ENCODE measurements at places on chromosomes 5 and 9.

DNA sequence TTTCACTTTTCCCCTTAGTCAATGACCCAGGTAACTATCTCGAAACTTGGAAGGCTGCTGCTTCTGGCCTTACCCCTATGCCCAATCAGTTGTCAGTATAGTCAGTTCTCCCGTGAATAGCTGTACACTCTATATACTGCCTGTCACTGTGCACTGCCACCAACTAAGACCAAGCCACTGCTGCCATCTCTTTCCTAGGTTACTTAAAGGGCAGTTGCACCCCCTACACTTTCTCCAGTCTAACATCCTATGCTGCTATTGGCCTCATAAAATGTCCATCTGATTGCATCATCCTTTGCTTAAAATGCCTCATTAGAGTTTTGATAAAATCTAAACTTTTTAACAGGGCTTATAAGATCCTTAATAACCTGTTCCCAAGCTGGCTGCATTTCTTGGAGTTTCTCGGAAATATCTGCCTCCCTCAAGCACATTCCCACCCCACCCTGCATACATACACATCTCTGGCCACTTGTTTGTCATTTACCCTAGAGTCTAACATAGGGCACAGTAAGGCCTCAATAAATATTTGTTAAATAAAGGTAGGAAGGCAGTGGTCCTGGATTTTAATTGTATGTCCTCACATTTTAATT lies 32.8 kb upstream of the TNFAIP8 start:
- no peak for DNase-seq

DNA sequence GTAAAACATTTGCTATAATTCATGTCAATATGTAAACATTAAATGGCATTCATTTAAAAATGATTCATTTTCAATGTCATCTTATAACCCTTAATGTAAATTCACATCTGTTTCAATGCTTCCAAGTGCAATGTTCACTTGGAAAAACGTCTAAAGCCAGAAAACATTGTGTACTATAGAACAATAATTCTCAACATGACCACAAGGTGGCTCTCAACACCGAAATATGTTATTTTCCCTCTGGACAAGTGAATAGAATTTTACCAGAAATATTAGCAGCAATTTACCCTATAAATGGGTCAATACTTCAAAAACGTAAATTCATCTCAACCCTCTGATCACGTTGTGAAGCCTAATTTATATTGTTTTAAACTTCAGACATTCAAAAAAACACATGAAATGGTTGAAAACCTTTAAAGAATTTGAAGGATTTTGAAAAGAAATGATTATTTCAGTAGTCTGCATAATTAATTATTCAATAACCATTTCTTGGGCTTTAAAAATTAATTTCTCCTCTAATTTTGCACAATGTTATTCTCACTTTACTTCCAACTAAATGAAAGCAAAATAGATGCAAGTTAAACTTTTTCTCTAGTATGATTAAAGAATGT lies 11.0 kb downstream of the CDH10 start:
- peak; percentile 53 for DNase-seq

GRCh38 chr9:130390390-130390789 lies 54.4 kb upstream of the ASS1 start:
- DNase-seq = no peak

- DNase-seq = no peak
Measured at GRCh38 chr9:135990468-135991429, 29.6 kb upstream of the UBAC1 start.

- no peak for DNase-seq
Measured at GRCh38 chr5:142698447-142699183, 12.7 kb upstream of the FGF1 start.

DNA sequence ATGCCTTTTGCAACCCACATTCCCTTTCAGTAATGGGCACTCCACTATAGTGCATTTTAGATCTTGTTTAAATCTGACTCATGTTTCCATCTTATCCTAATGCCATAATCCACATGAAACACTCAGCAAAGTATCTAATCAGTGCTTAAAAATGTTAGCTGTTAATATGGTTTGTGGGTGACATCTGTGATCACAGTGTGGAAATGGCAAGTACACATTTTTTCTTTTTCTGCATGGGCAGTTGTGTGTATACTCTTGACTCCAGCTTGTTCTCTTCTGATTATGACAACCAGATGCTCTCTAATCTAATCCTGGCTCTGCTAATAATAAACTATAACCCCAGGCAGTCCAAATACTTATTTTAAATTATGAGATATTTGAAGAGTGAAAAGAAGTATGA lies 103.3 kb downstream of the EDIL3 start:
- no peak for DNase-seq

- no peak for DNase-seq
Measured at GRCh38 chr5:155620821-155621410, 607.4 kb downstream of the KIF4B start.

- DNase-seq = no peak
Measured at GRCh38 chr5:176830995-176831423, 20.6 kb downstream of the UNC5A start.

GRCh38 chr5:157917491-157917890 lies 58.5 kb upstream of the CLINT1 start:
- peak; percentile 29 for DNase-seq

GRCh38 chr9:86941197-86941596 lies 6.1 kb downstream of the GAS1 start:
- no peak for DNase-seq

GRCh38 chr5:96716716-96717115 lies 54.5 kb downstream of the CAST start:
- DNase-seq = no peak

GRCh38 chr9:124257844-124258606 lies at the start of gene NEK6:
TSS of gene NEK6 (plus strand) at chr9:124257949. CDS start at chr9:124301965, 44,016 bp downstream.
- no peak for DNase-seq

GRCh38 chr9:94056442-94056974 lies 27.8 kb upstream of the PTPDC1 start:
- DNase-seq = no peak

GRCh38 chr5:148966938-148967337 lies 95.9 kb downstream of the SH3TC2 start:
- no peak for DNase-seq

DNA sequence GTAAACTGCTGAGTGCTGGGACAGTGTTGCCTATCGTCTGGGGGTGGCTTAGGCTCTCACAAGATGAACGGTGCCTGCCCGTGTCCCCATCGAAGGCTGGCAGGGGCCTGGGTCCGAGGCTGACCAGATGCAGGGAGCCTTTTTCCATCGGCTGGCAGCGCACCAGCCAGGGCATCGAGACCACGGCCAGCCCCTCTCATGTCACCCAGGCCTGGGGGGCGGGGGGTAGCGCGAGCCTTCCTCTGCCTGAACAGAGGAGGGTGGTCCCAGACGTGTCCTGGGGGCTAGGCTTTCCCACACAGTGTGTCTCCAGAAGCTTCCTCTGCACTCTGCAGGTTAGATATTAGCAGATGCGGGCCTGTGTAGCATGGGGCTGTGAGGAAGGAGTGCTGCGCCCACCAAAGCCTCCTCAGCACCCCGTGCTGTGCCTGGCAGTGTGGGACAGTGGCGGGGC lies 17.3 kb downstream of the FGD3 start:
- no peak for DNase-seq

DNA sequence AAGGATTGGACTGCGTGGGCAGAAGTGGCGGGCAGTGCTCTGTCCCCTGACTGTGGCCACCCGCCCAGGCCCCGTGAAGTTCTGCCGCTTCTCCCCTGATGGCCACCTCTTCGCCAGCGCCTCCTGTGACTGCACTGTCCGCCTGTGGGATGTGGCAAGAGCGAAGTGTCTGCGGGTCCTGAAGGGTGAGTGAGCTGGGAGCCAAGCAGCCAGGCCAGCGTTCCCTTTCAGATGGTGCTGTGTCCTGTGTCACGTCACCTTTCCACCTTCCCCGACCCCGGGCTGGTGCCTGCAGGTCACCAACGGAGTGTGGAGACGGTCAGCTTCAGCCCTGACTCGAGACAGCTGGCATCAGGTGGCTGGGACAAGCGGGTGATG lies 2.3 kb downstream of the WDR38 start:
- no peak for DNase-seq

DNA sequence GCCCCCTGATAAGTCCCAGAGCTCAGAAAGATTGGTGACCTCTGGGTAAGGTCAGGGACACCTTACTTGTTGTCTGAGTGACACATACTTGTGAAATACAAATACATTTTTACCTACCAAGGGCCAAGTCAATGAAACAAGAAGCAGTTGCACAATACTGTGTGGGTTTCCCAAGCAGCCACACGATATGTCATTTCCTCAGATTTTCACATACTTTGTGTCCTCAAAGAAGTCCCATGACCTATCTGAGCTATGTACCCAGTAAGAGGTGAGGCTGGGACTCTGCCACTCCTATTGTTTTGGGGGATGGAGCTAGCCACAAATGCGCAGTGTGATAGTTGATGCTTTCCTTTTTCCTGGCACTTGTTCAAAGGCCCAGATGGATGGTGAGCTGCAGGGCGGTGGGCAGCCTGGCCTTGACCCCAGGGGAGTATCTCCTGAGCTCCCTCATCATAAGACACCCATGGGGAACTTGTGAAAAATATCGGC lies 4.8 kb upstream of the SLC25A51 start:
- no peak for DNase-seq

GRCh38 chr9:16369427-16369826 lies 501.0 kb downstream of the BNC2 start:
- no peak for DNase-seq

- DNase-seq = no peak
Measured at GRCh38 chr5:142289708-142290576, 34.9 kb downstream of the SPRY4 start.

- DNase-seq = no peak
Measured at GRCh38 chr9:120486347-120486746, 93.6 kb downstream of the CDK5RAP2 start.

GRCh38 chr5:140383300-140383699 lies 18.3 kb upstream of the ANKHD1 start:
- no peak for DNase-seq

GRCh38 chr9:109536859-109537258 lies 38.8 kb upstream of the PTPN3 start:
- DNase-seq = no peak

- no peak for DNase-seq
Measured at GRCh38 chr5:101018299-101018698, 115.2 kb upstream of the ST8SIA4 start.

DNA sequence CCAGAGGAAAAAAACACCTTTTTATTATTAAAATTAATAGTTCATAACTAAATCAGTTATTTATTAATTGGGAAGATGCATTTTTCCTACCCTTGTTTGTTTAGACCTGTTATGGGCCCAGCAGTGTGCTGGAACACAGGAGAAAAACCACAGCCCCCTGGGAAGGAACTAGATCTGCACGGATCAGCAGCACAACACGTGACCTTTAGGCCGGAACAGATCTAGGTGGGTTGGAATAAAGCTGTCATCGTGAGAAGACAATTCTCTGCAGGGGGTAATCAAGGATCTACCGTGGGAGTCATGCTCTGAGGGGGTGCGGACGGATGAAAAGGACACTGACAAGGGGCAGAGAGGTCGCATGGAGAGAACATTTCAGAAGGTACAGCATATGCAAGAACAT lies 95.8 kb upstream of the SPATA31C2 start:
- no peak for DNase-seq

DNA sequence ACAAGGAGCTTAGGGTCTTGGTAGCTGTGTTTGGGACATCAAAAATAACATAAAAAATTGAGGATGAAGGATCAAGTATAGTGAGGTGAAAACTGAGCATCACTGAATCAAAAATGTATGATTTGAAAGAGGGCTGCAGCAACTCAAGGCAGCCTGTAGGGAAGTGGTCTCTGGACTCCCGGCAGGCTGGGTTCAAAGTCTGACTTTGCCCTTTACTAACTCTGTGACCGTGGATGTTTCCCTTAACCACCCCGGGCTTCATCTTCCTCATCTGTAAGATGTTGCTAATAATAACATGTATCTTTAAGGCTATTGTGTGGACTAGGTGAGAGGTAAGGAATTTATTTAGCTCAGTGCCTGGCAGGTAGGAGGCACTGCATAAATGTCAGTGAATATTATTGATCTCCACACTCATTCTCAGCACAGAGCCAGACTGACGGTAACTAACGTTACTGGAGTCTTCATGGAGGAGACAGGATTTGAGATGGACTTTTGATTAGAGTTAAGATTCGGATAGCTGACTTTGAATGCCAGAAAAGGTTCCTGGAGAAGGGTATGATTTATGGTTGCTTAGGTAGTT lies 367.3 kb downstream of the NDUFS4 start:
- DNase-seq = no peak

- DNase-seq = no peak
Measured at GRCh38 chr5:96961053-96961452, 25.2 kb downstream of the LNPEP start.

GRCh38 chr5:88045931-88046461 lies 222.6 kb downstream of the TMEM161B start:
- DNase-seq = no peak

DNA sequence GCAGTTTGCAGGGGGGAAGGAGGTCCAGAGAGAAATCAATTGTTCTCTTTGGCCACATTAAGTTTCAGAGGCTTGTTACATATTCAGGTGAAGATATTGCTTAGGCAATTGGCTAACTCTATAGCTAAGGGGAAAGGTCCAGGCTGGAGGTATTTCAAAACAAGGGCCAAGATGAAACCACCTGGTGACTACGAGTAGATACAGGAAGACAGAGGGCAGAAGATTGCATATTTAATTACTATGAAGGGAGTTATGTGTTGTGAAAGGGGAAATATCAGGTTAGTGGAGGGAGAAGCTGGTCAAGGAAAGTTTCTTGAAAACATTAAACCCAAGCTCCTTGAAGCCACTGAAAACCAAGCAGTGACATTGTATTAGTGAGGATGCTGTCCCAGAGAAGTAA lies 1.9 kb upstream of the RAD23B start:
- DNase-seq = no peak

GRCh38 chr5:143435210-143435657 lies 31.7 kb upstream of the NR3C1 start:
- no peak for DNase-seq

GRCh38 chr9:6270896-6271295 lies 55.3 kb downstream of the IL33 start:
- no peak for DNase-seq

DNA sequence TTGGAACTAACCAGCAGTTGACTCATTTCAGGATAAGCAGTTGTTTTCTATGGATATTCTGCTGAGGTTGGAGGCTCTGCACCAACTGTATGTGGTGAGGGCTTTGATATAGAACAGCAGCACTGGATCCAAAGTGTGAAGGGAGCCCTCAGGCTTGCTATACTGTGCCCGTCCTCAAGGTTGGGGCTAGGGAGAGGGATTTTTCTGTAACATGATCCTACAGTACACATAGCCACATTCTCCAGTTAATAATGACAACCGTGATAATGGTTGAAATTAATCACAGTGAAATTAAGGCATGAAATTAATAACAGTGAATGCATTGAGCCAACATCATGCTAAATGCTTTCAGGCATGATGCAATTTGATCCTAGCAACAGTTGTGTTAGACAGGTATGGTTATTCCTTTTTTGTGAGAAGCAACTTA lies 36.7 kb downstream of the ARHGAP26 start:
- no peak for DNase-seq

- no peak for DNase-seq
Measured at GRCh38 chr5:561408-561807, 37.2 kb upstream of the SLC9A3 start.

- no peak for DNase-seq
Measured at GRCh38 chr9:33148367-33149014, 18.6 kb downstream of the B4GALT1 start.

All from NCI-H446 treated with DMSO at 0.1 percent for 48 hours (cell line).